ENCODE measurements at places on chromosomes 13 and 19.

DNA sequence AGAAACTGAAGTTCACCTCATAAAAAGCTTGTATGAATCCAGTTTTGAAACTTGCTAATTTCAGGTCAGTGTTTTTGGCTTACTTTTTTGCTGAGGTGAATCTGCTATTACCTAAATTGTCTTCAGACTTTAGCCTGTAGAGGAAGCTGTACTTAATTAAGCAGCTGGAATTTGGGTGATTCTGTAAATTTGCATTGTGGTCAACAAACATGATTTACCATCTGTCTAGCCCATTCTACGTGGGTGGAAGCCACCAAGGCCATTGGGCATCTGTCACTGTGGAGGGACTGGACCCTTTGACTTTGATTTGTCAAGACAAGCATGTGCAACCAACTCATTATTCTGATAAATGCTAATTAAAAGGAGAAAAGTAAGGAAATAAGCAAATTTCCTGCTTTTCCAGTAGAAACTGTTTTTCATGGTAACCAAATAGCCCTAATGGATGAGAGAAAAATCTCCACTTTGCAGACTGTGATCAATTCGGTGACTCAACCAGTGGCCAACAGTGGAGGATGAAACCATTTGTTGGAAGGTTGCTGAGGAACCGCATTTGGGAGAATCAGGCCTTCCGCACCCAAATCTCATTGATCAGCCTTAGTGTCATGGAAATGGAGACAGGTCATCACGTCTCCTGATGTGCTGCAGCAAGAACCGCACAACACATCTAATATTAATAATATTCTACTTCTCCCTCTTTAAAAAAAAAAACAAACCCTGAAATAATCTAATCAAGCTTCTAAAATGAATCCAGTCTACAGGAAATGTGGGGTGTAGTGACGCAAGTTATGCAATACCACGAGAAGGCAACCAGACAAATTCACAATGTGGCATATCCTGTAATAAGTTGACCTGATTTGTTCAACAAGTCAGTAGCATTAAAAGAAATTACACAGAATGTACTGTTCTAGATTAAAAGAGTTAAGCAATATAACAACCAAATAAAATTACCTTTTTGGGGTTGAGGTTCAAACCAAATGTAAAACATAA, 54.3 kb downstream of the GARRE1 start:
- no peak for DNase-seq

DNA sequence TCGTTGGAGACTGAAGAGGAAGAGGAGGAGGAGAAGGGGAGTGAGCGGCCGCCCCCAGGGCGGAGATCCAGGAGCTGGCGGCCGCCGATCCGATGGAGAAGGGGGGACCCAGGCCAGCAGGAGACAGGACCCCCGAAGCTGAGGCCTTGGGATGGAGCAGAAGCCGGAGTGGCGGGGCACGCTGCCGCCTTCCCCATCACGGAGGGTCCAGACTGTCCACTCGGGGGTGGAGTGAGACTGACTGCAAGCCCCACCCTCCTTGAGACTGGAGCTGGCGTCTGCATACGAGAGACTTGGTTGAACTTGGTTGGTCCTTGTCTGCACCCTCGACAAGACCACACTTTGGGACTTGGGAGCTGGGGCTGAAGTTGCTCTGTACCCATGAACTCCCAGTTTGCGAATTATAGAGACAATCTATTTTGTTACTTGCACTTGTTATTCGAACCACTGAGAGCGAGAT, 1.8 kb downstream of the GADD45B start:
- DNase-seq, result no peak

DNA sequence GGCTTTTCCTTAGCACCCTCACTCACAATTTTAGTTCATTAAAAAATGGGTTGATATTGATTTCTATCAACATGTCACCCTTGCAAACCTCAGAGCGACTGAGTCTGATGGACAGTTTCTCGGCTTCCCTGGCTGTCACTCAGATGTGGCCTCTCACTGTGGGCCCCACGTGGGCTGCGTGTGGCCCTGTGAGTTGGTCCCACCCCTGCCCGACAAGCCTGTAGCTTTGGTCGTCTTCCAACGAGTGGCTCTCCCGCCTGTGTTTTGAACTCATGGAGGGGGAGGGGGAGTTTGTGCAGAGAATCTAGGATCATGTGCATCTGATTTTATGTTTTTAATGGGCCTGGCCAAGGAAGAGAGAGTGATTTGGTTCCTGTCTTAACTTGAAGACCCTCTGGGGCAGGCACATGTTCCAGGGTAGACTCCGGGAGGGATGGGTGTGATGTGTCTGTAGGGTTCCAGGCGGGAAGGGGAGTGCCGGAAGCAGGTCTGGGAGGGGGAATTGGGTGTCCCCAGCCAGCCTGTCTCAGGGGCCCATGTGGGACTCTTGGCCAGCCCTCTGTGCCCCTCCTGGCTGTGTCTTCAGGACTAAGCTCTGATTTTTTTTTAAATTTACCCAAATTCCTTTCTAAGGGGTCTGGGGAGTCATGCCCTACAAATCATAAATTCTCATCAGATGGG, 18.9 kb downstream of the ATP11A start:
- DNase-seq, result no peak

- DNase-seq, result no peak
Measured at GRCh38 chr13:100753376-100753775, 78.8 kb upstream of the TMTC4 start.

GRCh38 chr19:37691881-37692504, 27.6 kb downstream of the ZNF607 start:
- DNase-seq, result peak; percentile 38

- no peak for DNase-seq
Measured at GRCh38 chr19:49315111-49315510, 9.9 kb downstream of the SLC6A16 start.

- DNase-seq, result no peak
Measured at GRCh38 chr13:77908531-77908930, 10.1 kb downstream of the EDNRB start.

DNA sequence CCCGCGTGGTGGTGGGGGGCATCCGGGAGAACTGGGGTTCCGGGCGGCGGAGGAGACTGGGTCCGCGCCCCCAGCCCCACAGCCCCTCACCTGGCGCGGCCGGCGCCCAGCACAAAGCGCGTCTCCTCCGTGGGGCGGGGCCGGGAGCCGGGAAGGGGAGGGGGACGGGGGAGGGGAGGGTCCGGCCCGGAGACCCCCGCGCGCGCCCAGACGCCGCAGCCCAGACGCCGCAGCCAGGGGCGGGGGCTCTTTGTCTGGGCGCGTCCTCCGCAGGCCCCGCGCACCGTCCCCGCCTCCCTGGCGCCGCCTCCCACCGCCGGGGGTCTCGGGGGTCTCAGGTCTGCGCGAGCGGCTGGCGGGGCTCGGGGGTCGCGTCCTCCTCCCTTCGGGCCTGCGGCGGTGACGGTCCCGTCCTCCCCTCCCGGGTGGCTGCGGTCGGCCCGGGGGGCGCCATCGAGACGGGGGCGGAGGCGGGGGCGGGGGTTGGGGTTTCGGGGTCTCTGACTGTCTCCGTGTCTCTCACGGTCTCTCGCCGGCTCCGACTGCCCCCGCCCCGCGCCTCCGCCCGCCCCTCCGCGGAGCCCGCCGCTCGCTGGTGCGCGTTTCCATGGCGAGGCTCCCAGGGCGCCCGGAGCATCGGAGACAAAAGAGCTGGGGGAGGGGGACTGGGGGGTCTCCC, at the start of gene PLPPR3:
PLPPR3 (minus strand) TSS at position 131 of the 679 bp plus-strand sequence. CDS start 396 bp downstream, outside the sequence.
- DNase-seq, result no peak

DNA sequence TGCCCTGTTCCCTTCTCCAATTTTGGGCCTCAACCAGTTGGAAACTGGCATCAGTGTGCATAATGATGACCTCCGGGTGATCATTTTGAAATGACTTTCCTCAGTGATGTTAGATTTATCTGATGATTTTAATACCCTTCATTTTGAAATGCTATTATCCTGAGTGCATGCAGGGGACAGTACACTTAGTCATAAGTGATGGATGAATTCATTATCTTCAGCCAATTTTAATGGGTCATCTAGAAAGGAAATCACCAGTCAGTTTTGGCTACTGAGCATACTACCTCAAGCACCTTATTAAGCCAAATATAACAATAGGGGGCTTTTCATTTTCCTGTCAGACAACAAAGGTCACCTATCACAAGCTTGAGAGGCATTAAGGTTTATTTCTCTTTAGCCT, 118.5 kb upstream of the MIR17HG start:
- DNase-seq, result no peak

DNA sequence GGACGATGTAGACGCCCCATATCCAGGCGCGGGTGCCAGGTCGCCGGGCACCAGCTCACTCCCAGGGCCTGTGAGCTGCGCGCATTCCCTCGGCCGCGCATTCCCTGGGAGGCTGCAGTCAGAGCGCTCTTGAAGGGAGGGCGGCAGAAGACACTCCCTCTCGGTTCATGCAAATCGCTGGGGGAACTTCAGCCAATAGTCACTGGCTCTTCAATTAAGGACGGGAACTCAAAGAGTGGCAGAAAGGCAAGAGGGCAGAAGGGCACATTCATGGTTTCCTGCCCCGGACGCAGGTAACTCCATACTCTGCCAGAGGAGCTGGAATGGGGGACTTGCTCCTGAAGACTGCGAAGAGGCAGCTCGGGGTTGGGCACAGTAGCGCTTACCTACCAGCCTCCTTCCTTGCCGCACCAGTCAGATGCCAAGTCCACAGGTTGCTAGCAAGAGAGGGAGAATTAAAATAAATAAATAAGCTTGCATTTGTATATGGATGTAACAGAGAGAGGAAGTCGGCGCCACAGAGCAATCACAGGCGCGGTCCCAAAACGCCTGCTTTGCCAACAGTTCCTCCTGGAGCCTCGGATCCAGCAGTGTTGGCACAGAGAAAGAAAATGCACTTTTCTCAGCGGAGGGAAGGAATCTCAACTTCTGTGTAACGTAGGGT, 459 bp downstream of the PCDH20 start:
- DNase-seq, result no peak

GRCh38 chr13:29840585-29840984, 9.8 kb downstream of the UBL3 start:
- DNase-seq, result no peak

- DNase-seq, result no peak
Measured at GRCh38 chr19:31543456-31543855, 194.2 kb upstream of the TSHZ3 start.

DNA sequence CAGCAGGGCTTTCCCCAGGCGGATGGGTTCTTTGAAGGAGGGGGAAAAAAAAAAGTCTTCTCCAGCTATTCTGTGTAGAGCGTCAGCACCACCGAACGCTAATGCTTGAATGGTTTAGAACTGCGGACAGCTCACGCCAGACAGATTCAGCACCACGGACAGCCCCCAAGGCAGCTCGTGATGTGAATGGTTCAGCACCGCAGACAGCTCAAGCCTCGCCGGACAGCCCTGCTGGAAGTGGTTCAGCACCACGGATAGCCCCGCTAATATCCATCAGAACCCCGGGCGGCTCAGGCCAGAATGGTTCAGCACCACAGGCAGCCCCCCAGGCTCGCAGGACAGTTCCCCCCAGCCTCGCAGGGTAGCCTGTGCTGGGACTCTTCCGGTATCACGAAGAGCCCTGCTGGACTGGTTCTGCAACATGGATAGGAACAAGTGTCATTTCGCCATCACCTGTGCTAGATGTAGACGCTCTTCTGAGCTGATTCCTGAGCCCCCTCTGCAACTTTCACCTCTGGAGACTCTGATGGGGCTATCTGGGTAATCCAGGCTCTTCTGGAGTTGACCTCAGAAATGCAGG, 4.9 kb upstream of the SMIM17 start:
- no peak for DNase-seq

DNA sequence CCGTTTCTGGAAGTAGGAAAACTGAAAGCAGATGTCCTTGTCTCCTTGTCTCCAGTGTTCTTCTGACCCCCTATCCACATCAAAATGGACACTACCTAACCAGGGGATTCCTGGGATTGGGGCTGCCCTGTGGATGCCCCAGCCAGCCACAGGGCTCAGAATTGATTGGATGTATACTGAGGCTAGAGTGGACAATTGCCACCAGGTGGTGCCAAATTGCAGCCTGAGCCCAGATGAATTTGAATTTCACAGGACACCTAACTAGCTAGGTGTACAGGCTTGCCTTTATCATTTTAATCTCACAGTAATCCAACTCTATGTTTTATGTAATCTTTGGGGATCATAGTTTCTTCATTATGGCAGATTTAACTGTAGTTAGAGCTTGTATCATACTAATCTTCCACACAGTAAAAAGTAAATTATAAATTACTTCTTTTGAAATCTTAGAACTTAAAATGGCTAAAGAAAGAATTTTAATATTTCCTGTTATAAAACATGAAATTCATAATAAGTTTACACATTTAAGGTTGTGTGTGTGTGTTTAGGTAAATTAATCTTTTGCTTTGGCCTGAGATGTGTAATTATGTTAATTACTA, 58.0 kb downstream of the PIBF1 start:
- no peak for DNase-seq

DNA sequence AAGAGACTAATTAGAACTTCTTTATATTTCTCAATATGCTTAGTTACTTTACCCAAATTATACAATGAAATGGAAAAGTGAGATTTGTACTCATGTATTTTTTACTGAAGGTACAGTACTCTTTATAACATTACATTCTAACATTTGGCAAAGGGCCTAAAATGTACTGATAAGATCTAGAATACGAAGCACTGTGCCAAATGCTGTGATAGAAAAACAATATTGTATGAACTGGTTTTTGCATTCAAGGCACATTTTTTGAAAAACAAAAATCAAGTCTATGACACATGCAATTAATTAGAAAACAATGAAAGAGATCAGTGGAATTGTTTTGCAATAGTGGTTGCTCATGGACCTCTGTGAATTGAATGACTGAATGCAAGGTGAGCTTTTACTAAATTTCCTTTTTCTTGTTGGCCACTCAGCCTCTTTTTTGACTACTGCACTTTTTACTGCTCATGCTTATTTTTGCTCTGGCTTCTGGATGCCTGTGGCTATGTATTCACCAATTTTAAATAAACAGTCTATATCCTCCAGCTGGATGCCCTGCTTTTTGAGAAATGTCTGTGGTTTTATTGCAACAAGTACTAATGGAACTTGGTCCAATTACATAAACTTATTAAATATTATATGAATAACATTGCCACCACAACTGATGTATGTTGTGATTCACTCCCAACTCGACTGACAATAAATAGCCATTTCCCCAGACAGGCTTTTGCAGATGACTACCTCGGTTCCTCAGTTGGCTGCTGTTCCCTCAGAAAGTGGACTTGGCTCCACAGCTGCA, 41.4 kb upstream of the OBI1 start:
- DNase-seq, result no peak

- DNase-seq, result no peak
Measured at GRCh38 chr13:85236413-85236812, 562.8 kb downstream of the SLITRK6 start.

DNA sequence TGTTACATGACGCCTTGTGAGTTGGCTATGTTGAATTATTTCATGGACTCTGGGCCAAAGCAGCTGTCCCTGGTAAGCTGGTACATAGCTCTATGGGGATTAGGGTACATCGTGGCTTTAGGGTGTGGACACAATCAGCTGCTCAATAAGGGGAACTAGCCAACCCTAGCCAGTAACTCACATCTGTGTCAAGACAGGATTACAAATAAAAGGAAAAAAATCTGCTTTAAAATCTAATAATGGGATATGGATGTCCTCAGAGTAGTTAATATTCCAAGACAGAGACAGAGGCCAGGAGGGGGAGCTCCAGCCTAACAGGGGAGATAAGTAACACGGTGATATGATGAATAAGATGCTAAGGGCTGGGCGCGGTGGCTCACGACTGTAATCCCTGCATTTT, 21.1 kb upstream of the ZNF766 start:
- DNase-seq, result peak; percentile 12
